Cerebellum (tissue), 4 donors: ENCODE measurements at places on chromosomes 3 and 15. TPM values are rescaled to one million over a fixed set of nuclear protein-coding genes. Genes with fewer than 3 reads are reported as not detected.
A peak's percentile ranks its signal among the peaks of the same experiment; 100 is the strongest.

The MST1R gene
- total RNA-seq, result 1.4 TPM

GRCh38 chr3:8827641-8828040 lies 58.2 kb upstream of the OXTR start:
- no peak for DNase-seq

DNA sequence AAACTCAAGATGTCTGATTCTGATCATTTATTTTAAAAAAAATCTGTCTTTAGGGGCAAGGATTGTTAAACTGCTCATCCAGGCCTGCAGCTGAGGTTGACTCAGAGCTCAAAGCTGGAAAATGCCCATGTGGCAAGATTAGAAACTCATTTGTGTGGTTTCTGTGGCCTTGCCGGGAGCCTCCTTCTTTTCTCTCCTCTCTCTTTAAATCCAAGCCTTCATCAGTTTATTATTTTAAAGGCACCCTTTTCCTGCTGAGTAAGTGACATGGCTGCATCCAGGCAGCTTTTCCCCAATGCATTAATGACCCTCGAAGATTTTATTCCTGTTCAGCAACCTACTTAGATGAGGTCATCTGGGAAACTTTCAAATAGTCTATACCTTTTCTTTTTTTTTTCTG lies 221.3 kb upstream of the CDIN1 start:
- DNase-seq, result no peak

DNA sequence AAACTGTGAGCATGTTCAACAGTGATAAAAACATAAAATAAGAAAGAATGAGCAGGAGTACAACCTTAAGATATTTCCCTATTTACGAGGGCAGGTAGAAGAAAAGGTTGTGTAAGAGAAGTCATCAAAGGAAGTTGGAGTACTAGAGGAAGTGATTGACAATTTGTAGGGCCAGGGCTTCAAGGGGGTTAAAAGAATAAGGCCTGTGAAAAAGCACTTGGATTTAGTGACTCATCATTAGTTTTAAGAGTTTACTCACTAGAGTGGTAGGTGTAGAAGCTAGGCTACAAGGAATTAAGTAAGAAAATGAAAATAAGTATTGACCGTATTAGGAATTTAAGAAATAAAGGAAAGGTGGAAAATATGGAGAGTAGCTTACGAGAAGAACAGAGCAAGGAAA lies 23.6 kb downstream of the KCNMB3 start:
- DNase-seq, result no peak

DNA sequence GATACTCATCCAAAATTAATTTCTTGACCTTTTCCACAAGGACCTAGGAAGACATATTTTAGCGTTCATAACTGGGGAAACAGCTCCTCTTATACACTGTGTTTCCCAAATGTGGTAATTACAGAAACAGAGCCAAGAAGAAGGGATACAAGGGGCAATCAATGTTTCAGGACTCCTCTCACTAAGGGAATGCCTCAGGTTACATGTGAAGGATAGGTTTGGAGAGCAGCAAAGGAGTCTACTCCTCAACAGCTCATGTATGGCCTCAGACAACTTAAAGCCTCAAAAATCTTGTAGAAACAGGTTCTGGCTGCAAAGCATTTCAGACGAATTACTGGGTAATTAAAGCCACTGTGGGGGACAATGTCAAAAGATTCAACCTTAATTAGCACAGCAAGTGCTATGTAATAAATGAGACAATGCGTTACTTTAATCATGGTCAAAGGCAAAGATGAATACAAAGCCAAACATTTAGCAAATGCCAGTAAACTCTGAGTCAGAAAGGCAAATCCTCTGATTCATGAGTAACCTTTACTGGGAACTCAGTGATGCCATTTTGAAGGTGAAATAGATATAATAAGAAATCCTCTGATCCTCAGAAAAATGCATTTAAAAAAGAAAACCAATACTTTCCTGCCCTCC lies 1111.2 kb downstream of the TUSC7 start:
- DNase-seq, result no peak

The PYDC2 gene
- total RNA-seq, result not detected

DNA sequence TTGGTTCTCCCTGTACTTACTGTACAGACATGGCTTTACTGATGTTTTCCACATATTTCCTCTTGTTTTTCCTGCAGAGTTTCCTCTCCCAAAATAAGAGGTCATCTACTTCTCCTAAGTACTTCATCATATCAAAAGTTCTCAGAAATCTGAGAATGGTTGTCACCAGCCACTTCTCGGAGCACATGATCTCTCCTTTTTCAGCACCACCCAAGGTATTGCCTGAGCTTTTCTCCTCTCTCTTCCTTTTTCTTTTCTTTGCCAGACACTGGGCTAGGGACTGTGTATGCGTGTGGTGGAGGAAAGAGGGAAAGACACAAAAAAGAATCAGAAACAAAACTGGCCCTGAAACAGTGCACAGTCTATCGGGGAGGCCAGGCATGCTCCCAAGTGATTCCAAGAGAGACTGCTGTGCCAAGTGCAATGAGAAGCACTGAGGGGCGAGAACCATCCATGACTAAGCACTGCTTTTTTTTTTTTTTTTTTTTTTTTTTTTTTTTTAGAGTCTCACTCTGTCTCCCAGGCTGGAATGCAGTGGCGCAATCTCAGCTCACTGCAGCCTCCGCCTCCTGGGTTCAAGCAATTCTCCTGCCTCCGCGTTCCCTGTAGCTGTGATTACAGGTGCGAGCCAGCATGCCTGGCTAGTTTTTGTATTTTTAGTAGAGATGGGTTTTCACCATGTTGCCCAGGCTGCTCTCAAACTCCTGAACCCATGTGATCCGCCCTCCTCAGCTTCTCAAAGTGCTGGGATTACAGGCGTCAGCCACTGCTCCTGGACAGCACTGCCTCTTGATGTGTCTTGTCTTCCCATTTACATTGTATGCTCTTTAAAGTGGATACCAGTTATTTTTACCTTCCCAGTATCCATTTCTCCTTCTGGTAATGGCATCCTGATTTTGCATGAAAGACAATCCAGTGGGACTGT lies 194.0 kb upstream of the FEZF2 start:
- no peak for DNase-seq

The ZPLD1 gene
- 0.54 TPM for total RNA-seq

DNA sequence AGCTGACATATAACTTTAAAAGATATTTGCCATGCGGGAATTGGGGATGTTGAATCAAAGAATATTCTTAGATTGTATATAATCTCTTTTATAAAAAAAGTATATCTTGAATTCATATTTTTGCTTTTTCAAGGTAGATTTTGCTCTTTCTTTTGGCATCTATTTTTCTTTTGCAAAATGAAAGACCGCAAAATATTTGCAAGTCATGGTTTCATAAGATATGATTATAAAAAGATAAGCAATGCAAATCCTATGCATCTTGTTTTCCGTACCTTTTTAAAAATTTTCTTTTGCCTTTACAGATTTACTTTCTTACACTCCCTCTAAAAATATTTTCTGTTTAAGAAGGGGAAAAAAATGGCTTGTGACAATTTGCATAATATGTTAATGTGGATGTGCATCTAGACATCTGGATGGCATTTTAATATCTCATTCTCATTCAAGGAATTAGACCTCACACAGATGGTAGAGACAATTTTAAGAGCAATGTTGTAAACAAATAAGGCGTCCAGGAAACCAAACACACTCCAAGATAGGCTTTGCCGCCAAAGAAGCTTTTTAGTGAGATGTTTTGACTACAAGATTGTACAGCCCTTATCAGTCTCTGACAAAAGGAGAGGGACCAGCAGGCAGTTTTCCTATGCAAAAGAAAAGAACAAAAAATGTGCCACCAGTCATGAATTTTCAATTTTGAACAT lies 371.1 kb downstream of the CHL1 start:
- DNase-seq, result no peak

The DPPA4 gene
- 4.6 TPM for total RNA-seq

The MYLK gene
- 11.9 TPM for total RNA-seq

The GRAMD1C gene
- 11.6 TPM for total RNA-seq

DNA sequence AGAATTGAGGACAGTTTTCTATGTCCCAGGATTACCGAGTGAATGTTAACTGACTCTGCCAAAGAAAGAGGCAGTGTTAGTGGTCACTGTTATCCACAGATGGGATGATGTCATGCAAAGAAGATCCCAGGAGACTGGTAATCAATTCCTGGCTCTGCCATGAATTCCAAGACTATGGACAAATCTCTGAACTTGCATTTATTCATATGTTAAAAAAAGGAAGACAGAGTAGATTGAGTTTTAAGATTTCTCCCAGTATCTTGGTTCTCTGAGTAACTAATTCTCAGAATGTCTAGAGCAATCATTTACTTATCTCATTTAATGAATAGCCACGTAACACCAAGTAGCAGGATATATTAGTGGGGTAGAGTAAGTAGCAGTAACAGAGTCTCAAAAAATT lies 11.5 kb upstream of the MAP3K13 start:
- DNase-seq, result no peak

DNA sequence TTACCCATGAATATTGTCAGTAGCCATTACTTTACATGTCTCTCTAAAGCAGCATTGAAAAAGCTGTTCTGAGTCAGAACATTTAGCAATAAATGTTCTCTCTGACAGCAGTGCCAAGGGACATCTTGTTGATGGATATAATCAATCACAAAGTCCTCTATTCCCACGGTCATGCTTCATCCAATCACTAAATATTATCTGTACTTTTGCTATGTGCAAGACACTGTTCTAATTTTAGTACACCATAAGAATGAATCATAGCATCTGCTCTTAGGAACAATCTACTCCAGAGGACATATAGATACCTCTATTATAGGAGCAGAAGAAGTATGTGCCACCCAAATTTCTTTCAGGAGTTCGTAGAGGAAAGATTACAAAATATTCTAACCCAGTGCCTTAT lies 142.5 kb upstream of the MBNL1 start:
- no peak for DNase-seq

DNA sequence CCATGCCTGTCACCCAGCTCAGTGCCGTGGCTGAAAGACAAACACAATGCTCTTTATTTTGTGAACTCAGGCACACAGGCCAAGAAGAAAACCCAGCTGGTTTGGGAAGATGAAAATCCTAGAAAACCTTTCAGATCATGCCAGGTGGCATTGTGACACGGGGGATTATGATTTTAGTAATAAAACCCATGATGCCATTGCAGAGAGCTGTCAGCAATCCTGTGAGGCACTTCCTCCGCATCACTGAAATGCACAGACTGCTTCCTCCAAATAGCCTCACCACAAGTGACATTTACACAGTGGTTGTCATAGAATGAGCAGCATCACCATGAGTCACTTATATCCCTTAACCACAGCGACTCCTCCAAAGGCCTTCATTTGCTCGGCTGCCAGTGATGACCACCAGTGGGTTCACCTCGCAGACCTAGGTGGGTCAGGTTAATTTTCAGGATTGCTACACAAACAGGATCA lies 22.7 kb downstream of the ABHD6 start:
- DNase-seq, result peak; percentile 84

DNA sequence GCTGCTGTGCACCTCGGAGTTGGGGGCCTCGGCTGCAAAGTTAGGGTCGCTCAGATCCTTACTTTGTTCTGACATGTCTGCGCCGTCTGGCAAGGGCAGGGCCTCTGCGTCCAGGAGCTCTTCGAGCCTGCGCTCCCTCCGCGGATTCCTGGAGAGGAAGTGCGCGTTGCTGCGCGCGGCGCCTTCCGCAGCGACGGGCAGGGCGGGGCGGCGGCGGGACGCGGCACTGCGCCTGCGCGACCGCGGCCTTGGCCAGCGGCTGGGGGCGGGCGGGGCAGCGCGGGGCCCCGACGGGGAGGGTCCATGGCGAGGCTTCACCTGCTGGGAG lies at the start of gene NDN:
Gene NDN (minus strand): TSS at position 163 of the 328 bp plus-strand sequence. CDS start 88 bp downstream, at position 75.
- peak; percentile 6 for DNase-seq

GRCh38 chr3:13525827-13526625 lies 22.9 kb upstream of the FBLN2 start:
- no peak for DNase-seq

- no peak for DNase-seq
Observed at GRCh38 chr3:30913176-30913575, 18.7 kb upstream of the GADL1 start.

The ALDH1L1 gene
- total RNA-seq, result 4.7 TPM

DNA sequence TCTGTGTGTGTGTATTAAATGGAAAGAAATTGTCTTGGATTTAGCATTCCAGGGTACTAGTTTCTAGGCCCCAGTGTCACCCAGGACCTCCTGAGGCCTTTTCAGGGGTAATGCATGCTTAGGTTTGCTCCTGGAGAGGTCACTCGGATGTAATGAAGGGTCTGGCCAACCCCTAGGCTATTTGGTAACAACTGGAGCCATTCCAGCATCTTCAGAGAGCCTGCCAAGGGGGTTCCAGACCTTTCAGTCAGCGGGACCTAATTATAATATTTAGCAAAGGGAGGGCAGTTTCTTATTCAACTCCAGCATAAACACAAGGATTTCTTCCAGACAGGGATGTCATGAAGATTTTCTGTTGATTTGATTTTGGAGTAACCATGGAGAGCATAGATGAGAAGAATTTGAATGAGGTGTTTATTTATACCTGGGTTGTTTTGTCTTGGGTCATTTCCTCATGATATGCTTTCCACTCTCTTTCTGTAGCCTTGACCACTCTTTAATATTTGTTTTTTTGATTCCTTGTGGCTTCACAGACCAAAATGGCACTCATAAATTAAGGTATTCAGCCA lies 17.4 kb downstream of the KAT2B start:
- DNase-seq, result no peak

The ZMAT3 gene
- 15.1 TPM for total RNA-seq

DNA sequence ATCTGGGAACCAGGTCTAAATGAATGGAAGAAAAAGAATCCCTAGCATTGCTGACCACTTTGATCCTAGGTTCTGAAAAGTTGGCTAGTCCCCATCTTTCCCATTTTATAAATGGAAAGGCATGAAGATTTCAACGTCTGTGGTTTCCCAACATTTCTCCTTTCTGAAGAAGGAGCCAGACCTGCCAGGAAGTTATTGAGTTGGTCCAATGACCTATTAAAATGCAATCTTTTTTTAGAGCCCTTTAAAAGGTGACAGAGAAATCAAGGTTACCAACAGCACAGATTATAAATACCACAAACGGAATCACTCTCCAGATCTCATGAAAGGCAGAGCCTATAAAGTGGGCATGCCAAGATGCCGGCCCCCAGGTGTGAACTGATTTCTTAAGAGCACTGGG lies 505.6 kb upstream of the THBS1 start:
- DNase-seq, result no peak

- DNase-seq, result no peak
Observed at GRCh38 chr15:80026754-80027153, 32.7 kb upstream of the ZFAND6 start.

- peak; percentile 70 for DNase-seq
Observed at GRCh38 chr15:40470423-40471104, at the start of gene CHST14. CHST14 (plus strand) TSS chr15:40470984; CDS start chr15:40471214, 230 bp downstream.
